Stimulated activated CD8-positive, alpha-beta memory T cell treated with anti-CD3 and anti-CD28 coated beads, Interleukin-15, amount 100 ng/mL, for 1 hour (primary cell): ENCODE measurements at places on chromosomes 3 and 15.

GRCh38 chr3:64260431-64260830 is 35.2 kb upstream of the PRICKLE2 start:
- DNase-seq = no peak

- DNase-seq = no peak
These were observed 304.2 kb downstream of the PTPRG start for GRCh38 chr3:61865466-61866152.

- DNase-seq = no peak
These were observed 58.2 kb downstream of the PCSK6 start for GRCh38 chr15:101431301-101431700.

GRCh38 chr15:33671456-33671855 is 296.8 kb upstream of the CHRM5 start:
- DNase-seq = no peak

GRCh38 chr3:195259154-195259474 is 11.8 kb downstream of the XXYLT1 start:
- no peak for DNase-seq

GRCh38 chr3:58464866-58465265 is 27.0 kb upstream of the KCTD6 start:
- no peak for DNase-seq

GRCh38 chr3:2360815-2361214 is 262.1 kb downstream of the CNTN4 start:
- no peak for DNase-seq

DNA sequence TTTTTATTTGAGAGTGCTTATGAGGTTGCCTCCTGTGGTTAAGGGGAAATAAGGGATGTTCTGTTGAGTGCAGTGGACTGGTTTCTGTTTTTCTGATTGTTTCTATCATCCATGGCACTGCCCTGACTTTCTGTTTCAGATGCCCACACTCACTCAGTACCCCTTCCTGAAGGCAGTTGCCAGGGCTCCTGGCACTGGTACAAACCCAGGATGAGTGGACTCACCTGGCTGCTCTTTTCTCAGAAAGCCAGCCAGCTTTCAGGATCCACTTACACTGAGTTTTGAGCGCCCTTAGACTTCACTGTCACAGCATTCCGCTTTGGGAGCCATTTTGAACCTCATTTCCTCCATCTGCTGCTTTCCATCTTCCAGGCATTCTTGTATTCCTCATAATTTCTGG is 55.9 kb upstream of the ADAMTSL3 start:
- no peak for DNase-seq

DNA sequence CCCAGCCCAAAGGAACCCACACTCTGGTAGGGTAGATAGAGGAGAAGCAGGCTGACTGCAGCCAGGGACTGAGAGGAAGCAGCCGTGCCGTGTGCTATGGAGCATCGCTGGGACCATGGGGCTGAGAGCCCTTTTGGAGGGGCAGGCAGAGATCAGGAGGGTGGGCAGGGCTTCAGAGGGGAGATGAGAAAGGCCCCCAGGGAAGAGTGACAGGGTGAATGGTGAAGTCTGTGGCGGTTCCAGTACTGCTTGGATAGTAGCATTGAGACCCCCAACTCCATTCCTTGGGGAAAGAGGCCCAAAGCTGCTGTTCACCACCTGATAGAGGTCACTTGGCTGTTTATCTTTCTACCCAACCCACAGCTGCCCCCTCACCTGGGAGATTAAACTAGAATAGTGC is 80.0 kb upstream of the MRPS22 start:
- DNase-seq = no peak

GRCh38 chr3:14725564-14726440 is 50.9 kb downstream of the C3orf20 start:
- no peak for DNase-seq

DNA sequence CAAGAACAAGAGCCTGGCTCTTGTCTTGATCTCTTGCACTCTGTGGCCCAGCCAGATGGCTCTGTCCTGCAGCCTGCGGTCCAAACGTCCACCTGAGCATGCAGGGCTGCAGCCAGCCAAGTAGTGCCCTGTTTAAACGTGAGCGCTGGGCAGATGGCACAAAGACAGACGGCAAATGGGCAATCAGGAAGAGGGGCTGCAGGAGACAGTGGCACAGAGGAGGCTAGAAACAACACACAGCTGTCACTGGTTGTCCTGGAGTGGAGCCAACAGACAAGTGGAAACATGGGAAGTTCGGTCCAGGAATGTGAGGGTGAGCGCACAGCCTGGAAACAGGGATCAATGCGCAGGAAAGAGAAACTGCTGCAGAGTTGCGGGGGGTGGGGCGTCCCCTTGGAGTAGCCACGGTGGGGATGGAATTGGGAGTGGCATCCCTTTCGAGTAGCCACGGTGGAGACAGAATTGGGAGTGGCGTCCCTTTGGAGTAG is 10.7 kb upstream of the ZXDC start:
- DNase-seq = no peak

- no peak for DNase-seq
These were observed 14.3 kb downstream of the CD47 start for GRCh38 chr3:108076564-108076963.

DNA sequence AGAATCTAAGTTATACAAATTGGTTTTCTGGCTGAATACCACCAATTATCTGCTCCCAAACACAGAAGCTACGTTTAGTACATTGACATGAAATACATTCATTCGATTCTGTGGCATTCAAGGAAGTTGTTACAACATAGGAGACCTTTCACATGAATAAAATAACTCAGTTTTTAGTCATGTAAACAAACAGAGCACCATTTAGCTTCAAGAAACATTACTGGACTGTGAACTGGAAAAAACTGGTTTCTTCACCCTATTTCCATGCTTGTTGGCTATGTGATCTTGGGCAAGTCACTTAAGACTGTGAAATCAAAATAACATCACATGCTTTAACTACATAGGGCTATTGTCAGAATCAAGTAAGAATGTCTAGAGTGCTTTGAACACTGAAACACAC is 46.2 kb downstream of the NRG4 start:
- no peak for DNase-seq

DNA sequence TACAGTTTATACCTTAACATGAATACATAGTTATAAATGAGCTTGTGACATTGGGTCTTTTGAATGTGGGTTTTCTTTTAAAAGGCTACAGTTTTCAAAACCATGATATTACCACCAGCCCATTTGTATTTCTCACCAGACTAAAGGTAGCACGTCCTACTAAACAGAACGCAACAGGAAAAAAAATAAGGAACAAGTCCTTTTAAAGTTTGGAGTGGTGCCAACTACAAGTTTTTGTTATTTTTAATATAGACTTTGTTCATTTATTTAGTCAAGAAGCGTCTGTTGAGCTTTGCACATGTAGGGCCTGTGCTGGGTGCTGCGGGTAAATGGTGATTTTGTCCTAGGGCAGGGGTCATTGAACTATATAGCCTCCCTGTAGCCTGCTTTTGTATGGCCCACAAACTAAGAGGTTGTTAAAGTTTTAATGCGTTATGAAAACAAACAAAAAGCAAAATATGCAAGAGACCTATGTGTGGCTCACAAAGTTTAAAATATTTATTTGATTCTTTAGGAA is 164.4 kb downstream of the GHSR start:
- no peak for DNase-seq

DNA sequence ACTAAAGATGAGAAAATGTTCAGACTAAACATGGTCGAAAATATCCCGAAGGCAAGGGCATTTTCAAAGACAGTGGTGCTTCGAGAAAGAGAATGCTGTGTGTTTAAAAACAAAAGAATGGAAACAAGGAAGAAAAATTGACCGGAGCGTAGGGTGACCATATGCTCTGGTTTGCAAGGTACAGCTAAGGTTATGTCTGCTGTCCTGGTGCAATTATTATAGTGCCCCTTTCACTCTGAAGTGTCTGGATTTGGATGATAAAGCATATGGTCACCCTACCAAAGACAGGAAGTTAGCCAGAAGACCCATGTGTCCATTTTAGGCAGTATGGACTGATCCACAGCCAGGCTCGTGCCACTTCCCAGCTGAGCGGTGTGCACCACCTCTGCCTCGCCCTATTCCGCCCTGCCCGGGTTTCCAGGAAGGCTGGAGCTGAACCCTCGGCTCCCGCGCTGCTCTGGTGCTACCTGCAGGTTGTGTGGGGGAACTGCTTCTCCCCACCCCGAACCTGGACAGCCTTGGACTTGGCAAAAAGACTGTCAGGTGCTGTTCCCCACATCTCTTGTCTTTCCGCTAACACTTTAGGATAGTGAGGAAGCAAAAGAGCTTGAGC is 25.2 kb downstream of the GOLGA6D start:
- DNase-seq = no peak

DNA sequence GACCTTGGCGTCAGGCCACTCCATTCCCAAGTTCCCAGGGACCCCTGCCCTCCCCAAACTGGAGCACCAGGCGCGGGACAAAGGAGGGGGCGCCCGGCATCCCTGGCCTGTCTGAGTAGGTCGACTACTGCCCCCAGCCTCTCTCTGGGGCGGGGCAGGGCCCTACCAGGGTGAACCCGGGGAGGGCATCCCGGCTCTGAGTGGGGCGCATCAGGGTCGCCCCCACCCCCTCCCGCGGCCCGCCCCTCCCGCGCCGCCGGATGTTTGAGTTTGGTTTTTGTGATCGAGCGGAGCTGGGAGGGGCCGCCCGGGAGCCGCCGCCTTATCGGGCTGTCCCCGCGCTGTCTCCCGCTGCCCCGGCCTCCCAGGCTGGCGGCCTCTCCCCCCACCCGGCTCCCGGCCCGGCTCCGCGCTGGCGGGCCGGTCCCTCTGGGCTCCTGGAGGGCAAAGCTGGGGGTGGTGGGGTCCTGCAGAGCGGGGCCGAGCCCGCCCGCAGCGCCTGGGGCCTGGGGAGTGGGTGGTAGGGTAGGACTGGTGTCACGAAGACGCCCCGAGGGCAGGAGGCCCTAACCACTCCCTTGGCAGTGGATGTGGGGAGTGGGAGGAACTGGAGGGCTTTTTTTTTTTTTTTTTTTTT is 47.2 kb upstream of the SMAD6 start:
- no peak for DNase-seq

GRCh38 chr3:65950340-65951326 is 88.1 kb downstream of the MAGI1 start:
- no peak for DNase-seq

DNA sequence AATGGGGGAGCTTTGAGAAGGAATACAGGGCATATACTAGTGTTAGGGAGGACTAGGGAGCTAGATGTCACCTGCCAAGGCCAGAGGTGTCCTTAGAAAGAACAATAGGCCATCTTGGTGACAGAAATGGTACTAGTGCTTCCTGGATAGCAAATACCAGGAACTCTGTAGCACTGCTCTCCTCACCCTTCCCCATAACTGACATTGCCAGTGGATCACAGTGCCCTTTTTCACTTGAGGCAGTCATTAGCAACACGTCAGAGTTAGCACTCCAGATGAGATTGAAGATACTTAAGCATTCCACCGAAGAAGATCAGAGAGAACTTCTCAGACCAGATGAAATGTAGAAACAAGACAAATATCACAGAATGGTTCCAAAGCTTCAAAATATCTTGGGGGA is 103.1 kb upstream of the PDZRN3 start:
- no peak for DNase-seq

DNA sequence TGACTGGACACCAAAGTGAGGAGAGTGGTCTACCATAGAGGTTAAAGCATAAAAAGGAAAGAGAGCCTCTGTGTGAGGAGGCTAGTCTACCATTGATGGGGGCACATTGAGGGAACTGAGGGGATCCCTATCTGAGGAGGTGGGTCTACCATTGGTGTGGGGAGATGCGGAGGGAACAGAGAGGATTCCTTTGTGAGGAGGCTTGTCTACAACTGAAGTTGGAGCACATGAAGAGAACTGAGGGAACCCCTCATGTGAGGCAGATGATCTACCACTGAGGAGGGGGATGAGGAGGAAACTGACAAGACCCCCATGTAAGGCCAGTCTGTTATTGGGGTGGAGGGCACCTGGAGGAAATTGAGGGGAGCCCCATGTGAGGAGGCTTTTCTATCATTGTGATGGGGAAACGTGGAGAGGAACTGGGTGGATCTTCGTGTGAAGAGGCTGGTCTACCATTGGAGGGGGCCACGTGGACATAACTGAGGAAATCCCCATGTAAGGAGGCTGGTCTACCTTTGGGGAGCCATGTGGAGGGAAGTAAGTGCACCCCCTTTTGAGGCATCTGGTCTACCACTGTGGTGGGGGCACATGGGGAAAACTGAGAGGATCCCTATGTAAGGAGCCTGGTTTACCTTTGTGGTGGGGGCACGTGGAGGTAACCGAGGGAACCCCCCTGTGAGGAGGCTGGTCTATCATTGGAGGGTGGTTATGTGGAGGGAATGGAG is 160.1 kb downstream of the FBLN2 start:
- DNase-seq = no peak

DNA sequence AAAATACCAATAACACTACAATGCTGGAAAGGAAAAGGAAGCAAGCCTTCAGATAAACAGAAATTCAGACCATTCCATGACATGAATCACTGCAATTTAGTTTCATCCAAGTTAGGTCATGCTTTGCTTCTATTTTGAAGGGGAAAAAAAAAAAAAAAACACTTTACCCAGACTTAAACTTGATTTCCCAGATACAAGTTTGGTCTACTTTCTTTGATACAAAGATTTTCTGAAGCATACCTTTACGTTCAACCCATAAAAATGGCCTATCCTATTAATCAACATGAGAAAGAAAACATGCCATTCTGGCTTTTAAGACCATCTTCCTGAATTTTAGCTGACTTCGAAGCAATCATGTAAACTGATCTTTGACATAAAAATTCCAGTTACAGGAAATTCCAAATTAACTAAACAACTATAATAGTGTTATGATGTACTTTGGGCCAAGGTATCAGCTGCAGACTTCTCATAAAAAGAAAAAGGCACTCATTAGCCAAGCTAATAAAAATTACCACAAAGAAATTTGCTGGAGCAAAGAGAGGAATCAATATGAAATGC is 12.6 kb downstream of the OSBPL10 start:
- no peak for DNase-seq

GRCh38 chr15:101004986-101005747 is 86.0 kb downstream of the LRRK1 start:
- DNase-seq = no peak

DNA sequence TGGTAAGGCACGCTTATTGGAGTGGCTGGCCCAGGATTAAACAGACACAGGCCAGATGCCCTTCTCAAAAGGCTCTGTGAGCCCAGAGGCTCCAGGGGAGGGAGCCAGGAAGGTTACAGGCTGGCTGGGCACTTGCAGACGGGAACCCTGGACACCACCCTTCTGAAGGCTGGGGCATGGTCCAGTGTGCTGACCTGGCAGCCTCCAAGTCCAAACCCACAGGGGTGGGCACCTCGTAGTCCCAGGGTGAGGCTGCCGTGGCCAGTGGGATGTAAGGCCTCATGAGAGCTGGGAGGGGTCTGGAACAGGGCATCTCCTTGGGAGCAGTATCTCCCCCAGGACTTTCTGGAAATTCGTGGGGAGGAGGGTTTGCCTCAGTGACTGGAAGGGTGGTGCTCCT is 19.6 kb downstream of the EFCC1 start:
- DNase-seq = no peak
